CD4-positive, alpha-beta T cell treated with Interleukin-12 subunit alpha and Interleukin-12 subunit beta, for 1 hour (primary cell): ENCODE measurements at places on chromosomes 1 and 21.

- DNase-seq, result no peak
Observed at GRCh38 chr21:28492127-28492526, 500.6 kb downstream of the LTN1 start.

- no peak for DNase-seq
Observed at GRCh38 chr1:156081180-156081916, 917 bp downstream of the MEX3A start.

DNA sequence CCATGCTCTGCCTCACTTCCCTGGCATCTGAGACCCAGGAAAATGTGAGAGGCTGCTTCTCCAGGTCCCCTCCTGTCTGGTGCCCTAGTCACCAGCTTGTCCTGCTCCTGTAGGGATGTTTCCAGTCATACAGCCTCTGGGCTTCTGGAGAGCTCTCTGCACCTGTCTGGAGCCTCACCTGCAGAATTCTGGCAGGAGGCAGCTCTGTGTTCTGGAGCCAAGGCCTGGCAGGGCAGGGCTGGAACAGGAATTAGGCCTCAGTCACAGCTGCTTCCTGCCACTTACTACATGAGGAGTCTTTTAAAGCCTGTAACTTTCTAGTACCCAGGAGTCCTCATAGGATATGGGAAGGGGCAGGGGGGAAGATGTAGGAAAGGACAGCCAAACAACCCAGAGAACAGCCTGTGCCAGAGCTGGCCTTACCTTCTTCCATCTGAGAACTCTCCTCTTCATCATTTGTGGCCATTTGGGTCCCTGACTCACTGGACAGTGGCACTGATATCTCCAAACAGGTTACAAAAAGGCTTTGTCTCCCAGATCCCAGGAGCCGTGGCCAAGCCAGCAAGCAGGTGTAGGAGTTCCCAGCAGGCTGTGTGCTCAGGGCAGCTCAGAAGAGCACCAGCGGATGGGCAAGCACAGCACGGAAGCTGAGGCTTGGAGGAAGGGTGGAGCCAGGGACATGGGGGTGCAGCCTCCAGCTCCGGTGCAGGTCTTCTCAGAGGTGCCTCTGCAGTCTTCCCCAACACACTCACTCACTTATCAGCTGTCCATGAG is 31.4 kb upstream of the ARTN start:
- no peak for DNase-seq

DNA sequence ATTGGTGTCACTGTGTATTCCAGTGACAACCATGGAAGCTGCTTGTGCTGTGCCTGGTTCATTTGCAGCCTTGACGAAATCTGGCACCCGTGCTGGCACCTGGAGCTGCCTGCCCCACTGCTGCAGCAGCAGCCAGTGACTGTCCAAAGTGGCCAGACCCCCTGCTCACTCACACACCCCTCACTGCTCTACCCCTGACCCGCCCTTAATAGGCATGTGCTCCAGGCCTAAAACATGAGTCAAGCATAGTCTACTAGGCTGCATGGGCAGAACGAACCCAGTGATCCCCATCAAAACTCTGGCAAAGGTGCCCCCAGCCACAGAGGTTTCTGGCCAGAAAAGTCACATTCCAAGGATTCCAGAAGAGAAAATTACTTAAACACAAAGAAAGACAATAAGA is 7.7 kb downstream of the PRAMEF1 start:
- DNase-seq, result no peak

- no peak for DNase-seq
Observed at GRCh38 chr1:162710780-162711465, 78.7 kb downstream of the DDR2 start.

- peak; percentile 12 for DNase-seq
Observed at GRCh38 chr1:229068270-229068987, 202.5 kb upstream of the RAB4A start.

DNA sequence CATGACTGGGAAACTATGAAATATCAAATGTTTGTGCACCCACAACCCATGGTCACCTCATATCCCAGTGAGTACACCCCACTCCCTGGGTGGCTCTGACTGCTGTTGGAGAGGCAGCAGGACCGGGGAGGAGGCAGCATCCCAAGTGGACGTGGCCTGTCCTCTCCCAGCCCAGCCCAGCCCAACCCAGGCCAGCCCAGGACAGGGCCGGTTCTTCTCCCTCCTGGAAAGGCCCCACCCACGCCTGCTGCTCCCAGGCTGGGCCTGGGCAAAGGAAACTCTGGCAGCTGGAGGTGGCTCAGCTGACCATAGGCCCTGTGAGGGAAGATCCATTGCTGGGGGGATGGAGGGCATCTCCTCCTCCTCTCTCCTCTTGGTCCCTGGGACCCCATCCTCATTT is 19.1 kb downstream of the MATN1 start:
- no peak for DNase-seq

GRCh38 chr1:59814180-59814900 is 409 bp upstream of the HOOK1 start:
- peak; percentile 94 for DNase-seq

DNA sequence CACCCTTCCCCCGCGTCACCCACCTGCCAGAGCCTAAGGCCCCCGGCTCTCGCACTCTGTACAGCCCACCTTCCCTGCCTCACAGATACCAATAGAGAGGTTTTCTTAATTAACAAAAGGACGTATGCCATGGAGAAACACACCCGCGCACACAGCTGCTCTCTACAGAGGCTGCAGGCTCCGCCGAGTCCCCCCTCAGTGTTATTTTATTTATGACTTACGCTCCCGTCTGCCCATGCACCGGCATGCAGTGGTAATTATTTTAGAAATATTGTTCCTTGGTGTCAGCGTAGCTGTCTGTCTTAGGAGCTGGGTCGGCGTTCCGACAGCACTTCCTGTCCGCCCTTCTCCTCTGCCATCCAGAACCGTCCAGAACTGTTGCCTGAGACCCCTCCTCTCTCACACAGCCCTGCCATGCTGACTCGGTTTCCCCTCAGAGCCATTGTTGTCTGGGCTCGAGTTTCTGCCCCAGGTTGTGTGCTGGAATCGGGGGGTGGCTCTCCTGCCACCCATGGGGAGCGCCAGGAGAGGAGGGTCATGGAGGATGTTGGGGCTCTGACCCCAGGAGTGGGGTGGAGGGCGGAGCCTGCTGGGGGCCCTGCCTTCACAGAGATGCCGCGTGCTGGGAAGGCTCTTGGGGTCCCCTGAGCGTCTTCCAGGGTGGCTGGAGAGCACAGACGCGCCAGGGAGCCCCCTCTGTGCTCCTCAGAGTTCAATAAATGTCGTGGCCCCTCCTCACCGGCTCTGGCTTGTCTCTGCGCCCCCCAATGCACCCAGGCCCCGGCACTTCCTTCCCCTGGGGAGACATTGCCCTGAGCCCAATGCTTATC is 39.6 kb upstream of the COL6A1 start:
- no peak for DNase-seq

DNA sequence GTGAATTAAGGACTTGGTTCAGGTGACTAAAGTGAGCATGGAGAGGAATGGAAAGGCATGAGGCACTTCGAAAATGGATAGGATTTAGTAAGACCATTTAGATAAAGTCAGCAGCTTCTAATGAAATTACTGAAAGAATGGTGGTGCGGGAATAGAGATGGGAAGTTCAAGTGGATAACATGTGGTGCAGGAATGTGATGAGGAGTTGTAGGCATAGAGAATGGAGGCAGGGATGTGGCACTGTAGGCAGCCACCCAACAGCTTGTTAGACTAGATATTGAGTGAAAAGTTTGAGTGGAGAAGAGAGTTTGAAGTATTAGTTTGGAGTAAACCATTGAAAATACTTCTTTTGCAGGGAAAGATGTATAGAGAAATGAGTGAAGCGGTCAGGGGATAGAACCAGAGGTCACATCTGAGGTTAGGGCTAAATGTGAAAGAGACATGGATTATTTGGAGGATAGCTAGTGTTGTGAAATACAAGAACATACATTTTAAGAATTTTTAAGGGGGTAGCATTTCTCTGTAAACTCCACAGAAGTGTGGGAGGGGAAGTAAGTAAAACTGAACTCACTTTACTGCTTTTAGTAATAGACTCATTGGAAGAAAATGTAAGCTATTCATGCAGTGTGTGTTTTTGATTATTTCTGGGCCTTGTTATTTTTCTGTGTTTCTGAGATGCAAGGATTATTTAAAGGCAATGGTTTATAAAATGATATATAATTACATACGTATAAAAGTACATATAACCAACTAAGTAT is 46.2 kb downstream of the DYRK1A start:
- no peak for DNase-seq

DNA sequence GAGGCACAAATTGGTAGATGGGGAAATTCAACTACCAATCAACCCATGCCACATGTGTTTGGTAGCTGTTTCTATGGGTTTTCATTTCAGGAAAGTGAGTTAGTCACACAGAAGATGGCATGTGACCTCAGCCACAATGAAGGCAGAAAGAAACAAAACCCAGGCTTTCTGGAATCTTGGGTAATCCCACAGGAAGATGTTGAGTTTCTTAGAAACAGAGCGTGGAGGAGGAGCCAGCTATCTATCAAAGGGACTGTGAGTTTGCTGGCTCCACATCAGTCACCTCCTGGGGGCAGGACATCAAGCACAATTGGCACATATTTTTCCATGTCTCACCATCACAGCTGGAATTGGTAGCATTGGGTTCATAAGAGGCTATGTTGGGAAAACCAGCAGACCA is 188.9 kb upstream of the PLXNA2 start:
- DNase-seq, result no peak

DNA sequence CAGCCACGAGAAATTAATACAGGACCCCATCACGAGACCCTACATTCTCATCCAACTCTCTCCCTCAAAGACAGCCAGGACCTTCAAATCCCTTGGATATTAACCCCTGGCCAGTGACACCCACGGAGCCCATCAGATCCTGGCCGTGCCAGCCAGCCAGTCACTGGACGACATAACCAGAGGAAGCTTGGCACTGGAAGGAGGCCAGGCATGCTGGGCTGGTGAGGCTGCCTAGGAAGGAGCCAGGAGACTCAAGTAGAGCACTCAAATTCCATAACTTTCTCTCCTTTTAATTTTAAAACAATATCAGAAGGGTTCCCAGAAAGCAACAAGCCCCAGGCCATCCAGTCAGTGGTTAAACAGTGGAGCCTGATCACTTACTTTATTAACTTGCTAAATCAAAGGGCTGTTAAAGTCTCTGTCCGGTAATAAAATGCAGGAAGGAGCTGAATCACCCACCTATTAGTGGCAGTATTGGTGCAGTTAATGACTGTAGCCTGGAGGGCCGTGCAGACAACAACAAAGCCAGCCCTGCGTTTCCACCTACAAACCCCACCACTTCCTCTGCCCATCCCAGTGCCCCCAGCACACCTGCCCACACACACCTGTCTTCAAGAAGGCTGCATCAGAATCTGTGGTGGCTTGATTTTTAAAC is 78.0 kb downstream of the HIVEP3 start:
- DNase-seq, result no peak

DNA sequence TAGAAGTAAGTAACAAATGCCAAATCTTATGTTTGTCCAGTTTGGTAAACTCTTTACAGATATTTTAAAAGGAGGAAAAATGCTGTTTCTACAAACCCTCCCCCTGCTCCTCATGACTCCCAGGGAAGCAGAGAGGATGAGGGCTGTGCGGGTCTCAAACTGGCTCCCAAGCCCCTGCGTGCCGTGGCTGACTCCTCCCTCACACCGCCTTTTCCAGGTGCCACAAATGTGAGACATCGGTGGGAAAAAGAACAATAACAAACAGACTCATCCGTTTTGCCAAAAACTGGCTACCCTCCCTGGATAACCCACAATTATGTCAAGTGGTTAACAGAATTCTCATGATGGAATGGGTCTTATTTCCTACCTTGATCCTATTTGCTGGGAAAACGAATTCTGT is 594.6 kb downstream of the PTPRU start:
- DNase-seq, result no peak

DNA sequence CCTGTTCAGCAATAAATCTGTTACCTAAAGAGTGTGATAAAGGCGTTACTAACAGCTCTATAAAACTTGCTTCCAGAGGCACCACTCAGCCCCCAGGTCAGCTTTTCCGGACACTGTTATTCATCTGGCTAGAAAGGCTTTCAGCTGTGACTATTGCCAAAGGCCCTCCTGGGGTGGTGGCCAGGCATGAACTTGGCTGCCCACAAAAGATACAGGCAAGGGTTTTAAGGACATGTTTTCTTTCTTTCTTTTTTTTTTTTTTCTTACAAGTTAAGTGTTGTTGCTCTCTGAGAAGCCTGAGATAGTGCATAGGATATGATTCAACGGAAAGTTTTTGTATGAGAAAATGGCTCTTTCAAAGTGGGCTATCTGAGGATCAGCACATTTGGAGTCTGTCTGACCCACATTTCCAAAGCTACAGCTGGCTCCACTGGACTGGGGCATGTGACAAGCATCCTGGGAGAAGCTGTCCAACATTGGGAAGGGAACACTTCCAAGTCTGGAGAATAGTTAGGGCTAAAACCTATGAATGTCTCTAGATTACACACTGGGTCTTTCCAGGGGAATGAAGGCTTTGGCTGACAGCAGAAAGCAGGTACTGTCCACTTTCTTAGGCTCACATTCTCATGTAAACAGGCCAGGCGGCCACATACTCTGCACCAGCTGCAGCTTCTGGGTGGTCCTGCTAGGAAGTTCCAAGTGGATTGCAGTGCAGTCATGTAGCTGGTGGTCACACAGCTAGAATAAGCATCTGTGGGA is 639.7 kb downstream of the LMO4 start:
- DNase-seq, result no peak
